ENCODE measurements at places on chromosomes 5 and 9. TPM values are rescaled to one million over a fixed set of nuclear protein-coding genes. Genes with fewer than 3 reads are reported as not detected.
A peak's percentile ranks its signal among the peaks of the same experiment; 100 is the strongest.

The C9 gene
- not detected for total RNA-seq

The SH2D3C gene
- total RNA-seq = 16.5 TPM

The PCA3 gene
- total RNA-seq = not detected

The TYRP1 gene
- total RNA-seq = 35.6 TPM

DNA sequence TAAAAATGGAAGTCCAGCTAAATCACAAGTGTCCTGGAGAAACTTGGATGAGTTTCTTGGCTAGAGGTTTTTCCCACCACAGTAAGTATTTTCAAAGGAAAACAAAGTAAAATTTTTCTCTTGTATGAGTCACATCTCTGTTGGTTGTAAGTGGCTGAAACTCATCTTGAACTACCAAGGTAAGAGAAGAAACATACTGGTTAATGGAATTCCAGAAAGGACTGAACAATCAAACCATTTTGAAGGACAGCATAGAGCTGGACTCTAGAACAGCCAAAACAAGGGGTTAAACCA is 102.8 kb upstream of the CDKN2B start:
- DNase-seq = no peak

DNA sequence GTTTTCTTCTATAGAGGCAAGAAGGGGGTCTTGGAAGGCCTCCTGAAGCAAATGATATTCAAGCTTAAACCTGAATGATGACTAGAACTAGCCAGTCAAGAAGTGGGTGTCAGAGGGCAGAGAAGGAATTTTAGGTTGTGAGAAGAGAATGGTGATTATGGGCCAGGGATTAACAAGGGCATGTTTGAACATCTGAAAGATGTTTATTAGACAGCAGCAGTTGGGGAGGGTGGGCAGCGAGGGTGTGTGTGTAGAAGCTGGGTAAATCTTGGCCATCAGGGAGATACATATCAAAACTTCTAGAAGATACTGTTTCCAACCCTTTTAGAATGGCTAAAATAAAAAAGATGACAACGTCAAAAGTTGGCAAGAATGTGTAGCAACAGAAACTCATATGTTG is 54.5 kb downstream of the MAN2A1 start:
- DNase-seq = no peak

- no peak for DNase-seq
Measured at GRCh38 chr5:77845324-77845646, 69.1 kb upstream of the TBCA start.

DNA sequence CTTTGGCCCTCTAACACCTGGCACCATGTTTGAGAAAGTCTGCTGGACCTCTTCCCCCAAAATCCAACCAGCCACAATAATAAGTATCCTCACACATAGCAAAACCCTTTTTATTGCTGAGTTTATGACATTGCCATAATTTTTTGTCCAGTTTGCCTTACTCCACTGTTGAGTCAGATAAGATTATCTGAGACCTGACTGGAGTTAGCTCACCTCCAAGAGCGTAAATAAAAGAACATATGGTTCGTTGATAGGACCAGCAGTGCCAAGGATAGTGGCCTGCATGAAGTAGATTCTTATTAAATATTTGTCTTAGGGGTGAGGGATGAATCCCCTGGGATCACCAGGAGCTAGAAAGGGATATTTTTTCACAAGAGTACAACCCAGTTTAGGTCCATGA is 510.6 kb upstream of the MPDZ start:
- DNase-seq = no peak

GRCh38 chr9:136050266-136050700 is 44.8 kb downstream of the NACC2 start:
- no peak for DNase-seq

DNA sequence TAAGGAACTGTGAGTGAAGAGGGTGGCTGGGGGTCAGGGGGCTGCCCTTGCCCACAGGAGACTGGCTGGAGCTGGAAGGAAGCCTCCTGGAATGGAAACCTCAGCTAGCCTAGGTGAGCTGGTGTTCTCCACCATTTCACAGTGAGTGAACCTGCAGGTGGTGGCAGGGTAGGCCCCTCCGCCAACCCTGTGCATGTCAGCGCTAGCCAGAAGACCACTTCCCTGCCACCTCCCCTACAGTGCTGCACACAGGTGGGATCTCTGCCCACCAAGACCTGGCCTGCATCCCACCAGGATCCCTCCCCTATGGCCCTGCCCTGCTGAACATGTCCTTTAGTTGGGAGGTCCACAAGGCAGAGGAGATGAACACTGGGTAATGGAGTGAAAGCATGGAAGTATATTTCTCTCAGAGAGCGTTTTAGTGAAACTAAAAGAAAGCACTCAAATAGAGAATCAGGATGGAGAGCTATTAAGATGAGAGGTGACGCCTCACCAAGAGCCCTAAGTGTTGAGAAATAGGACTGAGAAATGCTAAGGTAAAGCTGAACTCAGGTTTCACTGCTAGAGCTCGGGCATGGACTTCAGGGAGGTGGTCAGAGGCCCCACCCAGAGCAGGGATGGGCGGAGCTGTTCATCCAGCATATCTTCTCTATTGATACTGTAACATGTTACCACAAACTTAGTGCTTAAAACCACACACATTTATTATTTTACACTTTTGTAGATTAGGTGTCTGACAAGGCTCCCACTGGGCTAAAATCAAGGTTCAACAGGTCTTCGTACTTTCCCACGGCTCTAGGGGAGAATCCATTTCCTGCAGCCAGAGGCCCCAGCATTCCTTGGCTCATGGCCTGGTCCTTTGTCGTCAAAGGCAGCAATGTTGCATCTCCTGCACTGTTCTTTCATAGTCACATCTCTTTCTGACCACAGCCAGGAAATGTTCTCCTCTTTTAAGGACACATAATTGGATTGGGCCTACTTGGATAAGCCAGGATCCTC is 83.2 kb downstream of the DIRAS2 start:
- DNase-seq = no peak

DNA sequence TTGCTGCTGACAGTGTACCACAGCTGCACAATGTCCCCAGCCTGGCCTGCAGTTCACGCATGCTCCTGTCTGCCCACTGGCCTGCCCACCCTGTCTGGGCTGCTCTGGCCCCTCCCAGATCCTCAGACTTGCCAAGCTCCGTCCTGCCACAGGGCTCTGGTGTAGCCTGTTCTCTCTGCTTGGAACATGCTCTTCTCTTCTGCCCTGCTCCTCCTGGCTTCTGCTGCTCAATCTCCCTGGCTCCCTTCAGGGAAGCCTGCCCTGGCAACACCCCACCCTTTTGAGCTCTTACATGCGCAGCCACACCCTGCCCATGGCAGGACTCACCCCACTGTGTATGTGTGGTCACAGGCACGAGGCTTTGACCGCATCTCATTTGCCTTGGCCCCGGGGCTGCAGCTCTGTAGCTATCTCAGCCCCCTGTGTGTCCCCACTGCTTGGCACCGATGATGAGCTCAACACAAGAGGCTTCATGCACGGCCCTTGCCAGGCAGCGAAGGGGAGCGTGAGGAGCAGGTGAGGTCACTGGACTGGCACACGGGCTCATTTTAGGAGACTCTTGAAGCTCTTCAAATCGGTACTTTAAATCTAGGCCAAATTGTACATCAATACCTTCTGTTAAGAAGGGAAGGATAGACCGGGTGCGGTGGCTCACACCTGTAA is 20.4 kb upstream of the BRD3 start:
- DNase-seq = no peak

DNA sequence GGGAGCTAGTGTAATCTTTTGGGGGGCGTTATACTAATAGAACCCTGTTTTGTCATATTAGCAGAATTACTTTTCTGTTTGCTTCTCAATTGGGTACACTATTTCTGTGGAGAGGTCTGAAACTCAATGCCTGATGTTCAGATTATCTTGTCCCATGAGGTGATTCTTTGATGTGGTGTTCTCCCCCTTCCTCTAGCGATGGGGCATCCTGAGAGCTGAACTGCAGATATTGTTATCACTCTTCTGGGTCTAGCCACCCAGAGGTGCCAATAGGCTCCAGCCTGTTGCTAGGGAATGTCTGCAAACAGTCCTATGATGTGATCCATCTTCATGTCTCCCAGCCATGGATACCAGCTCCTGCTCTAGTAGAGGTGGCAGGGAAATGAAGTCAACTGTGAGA is 233.1 kb upstream of the RASA1 start:
- no peak for DNase-seq

DNA sequence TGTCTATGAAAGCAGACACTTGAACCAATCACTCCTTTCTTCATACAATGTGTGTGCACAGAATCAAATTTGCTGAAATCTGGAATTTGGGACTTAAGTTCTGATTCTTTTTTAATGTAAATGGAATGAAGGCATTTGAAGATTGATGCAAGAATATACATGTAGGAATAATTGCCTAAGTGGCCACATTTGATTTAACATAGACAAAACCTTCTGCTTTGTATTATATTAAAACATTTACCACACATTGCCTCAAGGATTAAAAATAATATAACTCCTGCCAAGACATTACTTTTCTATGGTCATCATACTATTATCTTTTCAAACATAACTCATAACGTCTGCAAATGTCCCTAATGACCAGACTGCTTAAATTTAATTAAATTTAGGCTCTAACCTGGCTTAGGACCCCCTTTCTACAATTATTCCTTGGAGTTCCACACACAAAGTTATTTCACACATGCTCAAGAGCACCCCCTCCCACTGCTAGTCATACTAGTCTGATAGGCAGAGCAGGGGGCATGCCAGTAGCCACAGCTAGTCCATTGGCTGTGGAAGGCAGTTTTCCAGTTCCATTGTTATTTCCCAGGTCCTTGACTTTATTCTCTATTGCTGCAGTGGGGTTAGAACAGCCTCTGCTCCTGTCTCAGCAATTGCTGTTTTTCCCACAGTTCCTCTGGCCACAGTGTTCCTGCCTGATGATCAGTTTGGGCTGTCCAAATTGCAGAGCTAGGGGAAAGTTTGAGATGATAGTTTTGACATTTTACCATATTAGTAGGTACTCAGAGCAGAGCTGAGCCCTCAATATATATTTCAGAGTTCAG is 360.6 kb upstream of the GRAMD2B start:
- DNase-seq = no peak

DNA sequence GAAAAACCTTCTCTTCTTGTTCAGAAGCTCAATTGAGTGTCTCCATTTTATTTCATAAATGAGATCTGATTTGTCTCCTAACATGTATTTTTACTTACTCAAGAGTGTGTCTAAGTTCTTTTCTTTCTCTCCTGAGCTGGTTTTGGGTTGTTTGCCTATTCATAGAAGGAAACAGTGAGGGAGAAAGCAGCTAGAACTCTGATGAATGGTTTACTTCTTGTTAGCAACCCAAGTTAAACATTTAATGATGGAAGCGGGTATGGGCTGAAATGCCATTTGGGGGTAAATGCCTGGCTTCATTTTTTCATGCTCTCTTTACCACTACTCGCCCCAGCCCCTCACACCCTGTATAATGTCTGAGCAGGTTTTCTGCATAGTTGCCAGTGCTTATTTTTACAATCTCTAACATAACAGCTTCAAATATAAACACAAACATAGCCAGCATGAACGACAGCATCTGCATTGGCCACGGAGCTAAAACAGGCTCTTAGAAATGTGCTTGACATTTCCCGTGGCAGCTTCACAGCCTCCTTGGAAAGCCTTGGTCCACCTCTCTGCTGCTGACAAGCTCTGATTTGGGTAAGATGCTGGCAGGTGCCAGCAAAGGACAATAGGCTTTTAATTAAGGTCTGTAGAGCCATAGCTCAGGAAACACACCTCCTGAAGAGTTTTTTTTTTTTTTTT is 321.1 kb downstream of the ARHGEF28 start:
- DNase-seq = no peak

DNA sequence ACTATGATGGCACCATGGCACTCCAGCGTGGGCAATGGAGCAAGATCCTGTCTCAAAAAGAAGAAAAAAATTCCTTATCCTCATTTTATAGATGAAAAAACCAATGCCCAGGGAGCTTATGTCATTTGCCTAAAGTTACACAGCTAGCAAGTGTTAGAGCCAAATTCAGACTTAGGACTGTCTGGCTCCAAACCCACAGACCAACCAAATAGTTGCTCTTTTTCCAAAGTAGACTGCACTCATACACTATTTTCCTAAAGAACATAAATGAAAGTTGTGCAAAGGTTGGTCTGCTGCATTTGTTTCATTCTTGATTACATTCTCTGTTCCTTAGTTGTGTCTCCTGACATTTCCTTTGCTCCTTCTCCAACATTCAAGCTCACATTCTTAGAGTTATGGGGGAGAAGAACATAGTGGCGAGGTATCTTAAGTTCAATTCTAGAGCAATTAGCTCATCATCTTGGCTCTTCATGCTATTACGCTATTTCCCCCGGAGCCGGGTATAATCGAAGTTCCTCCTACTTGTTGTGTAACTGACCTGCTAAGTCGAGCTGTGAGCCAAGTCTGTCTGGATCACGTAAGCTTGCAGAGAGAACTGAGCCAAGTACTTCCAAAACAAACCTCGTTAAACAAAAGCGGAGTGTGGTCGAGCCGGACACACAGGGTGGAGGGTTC is 138.3 kb downstream of the RFK start:
- DNase-seq = peak; percentile 89

DNA sequence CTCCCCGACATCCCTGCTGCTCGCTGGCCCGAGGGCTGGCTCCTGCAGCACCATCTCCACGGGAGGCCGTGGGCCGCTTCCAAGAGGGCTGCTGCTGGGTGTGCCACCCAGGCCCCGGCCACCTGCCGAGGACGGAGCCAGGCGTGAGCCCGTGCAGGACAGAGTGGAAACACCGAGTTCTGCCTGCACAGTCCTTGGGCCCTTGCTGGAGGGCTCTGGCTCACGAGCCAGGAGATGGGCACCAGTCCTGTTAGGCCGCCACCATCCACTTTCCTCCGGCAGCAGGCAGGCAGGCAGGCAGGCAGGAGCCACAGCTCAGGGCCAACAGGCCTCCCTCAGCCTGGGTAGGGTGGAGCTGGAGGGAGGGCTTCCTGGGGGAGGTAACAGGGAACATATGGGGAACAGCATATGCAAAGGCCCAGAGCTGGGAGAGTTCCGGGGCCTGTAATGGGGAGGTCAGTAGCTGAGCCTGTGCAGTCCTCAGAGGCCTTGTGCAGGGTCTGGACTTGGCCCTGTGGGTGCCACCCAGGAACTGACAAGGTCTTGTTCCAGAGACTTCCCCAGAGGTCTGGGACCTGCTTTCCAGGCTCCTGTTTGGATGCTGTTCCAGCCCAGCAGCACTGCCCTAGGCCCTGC is 31.9 kb downstream of the RXRA start:
- DNase-seq = no peak

GRCh38 chr9:89530726-89531125 is 32.8 kb upstream of the SEMA4D start:
- no peak for DNase-seq

DNA sequence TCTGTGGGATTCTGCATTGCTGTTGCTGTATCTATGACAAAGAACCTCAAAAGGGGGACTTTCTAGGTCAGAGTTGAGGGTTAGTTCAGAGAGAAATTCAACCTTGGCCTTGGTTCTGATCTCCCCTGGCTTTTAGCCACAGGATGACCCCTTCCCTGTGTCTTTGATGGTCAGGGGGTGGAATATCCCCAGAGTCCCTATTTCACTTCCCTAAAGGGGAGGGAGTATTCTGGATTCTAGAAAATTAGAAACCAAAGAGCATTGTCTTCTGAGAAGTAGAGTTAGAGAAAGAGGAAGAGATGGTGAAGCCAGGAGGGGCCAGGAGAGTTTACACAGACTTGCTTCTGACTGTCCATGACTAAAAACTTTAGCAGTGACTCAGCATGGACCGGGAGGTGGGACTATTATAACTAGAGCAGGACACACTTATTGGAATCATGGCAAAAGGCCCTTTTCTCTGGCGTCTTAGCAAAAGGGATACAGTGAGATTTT is 56.2 kb upstream of the LPAR1 start:
- DNase-seq = peak; percentile 74

GRCh38 chr9:100911273-100911672 is 117.3 kb upstream of the PLPPR1 start:
- no peak for DNase-seq
